Hematopoietic multipotent progenitor cell treated with erythropoietin and hydrocortisone succinate and interleukin-3 and kit ligand, for 17 days (in vitro differentiated cells): ENCODE measurements at places on chromosomes 7 and 10.

DNA sequence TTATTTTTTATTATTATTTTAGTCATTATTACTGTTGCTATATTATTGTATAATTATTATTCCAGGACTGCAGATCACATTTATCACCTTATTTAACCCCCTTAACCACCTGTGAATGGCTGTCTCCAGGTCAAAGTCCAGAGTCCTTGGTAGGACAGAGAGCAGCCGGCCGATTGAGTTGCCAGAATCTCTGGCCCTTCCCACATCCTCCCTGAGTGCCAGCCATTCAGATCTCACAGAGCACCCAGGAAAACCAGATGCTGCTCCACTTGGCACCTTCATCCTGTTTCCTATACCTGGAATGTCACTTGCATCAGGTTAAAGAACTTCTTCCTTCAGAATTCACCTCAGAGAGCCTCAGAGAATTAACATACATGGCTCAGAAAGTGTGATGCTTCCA is 101.1 kb downstream of the ELAPOR2 start:
- DNase-seq = no peak

DNA sequence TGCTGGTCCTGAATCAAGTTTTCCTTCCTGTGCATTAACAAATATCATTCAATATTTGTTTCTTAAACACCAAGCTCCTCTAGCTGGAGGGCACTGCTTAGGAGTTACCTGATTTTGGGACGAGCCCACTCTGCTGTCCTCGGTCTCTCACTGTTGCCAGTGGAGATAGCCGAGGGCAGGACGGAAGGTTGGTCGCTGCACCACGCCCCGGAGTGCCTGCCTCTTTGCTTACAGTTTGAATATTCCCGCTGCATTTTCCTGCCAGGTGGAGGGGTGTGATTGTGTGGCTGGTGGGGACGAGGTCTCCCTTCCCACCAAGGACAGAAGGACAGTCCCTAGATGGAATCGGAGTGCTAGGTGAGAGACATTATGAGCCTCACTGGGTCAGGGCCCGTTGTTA is 201.5 kb downstream of the DNAJB6 start:
- no peak for DNase-seq

- peak; percentile 77 for DNase-seq
Observed at GRCh38 chr10:97701438-97702069, 12.0 kb upstream of the MARVELD1 start.

DNA sequence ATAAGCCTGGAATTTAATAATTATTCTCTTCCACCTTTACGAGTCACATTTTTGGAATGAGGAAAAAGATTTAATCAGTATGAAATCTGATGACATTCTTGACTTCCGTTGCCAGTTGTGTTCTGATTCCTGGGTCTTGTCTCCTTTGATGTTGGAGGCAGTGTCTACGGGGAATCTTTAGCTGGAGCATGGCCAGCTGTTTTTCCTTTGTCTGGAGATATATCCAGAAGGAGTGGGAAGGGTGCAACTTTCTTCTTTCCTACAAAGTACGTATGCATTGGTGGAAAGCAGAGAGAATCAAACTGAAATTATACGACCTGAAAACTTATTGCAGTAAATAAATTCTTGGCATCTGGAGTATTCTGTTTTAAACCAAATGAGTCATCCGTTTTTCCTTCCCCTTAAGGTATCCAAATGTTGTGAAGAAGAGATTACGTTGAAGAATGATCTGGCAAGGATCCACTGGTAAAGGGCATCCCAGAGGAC is 6.9 kb upstream of the GNG11 start:
- no peak for DNase-seq

DNA sequence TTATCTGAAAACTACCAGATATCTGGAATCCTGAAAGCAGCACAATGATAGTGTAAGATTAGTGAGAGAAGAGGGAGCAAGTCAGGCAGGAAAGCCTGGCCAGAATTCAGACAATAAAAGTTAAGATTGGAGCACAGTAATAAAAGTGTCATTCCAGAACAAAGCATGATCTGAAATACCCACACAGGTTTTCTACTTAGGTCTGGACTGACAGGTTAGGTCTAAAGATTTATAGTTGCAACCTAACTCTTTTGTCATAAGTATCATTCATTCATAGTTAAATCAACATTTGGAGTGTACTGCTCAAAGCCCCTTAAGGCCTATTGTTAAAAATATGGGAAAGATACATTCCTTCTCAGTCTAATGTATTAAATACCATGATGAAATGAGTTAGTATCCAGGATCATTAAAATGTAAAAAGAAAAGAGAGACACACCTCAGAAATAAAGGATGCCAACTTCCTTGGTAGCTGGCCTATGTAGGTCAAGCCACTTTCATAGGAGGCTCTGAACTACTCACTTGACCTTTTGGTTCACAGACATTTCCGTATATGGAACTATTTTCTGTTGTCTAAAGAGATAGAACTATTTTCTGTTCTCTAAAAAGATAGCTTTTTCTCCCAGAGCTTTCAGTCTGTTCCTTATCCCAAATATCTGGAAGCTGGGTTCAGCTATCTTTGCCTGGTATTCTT is 105.2 kb downstream of the FAS start:
- DNase-seq = no peak

- DNase-seq = peak; percentile 57
Observed at GRCh38 chr7:73738220-73738611, 386 bp downstream of the ABHD11 start.

GRCh38 chr7:99340659-99341058 is 15.0 kb downstream of the ARPC1A start:
- DNase-seq = no peak

- DNase-seq = no peak
Observed at GRCh38 chr10:59741048-59741447, 12.2 kb downstream of the MRLN start.

DNA sequence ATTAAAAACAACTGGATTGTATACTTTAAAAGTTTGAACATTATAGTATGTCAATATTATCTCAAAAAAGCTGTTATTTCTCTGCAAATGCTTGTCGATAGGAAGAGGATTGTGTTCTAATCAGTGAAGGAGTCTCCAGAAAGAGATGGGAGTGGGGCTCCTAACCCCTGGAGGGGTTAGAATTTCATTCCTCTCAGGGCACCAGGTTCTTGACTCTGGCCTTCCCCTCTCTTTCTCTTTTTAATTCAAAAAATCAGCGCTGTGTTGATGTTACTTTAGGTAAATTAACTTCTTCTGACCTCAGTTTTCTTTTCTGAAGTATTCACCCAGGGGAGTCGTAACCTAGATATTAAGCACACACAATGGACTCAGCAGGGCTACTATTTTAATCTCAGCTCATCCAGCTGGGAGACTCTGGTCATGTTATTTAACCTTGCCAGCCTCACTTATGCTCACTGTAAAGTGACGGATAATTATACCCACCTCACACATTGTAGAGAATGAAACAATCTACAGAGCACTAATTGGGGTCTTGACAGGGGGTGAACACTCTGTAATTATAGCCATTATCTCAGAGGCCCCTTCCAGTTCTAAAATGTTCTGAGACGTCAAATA is 59.4 kb downstream of the GCC1 start:
- DNase-seq = no peak

- DNase-seq = no peak
Observed at GRCh38 chr7:130394421-130395195, 14.3 kb downstream of the CPA1 start.

DNA sequence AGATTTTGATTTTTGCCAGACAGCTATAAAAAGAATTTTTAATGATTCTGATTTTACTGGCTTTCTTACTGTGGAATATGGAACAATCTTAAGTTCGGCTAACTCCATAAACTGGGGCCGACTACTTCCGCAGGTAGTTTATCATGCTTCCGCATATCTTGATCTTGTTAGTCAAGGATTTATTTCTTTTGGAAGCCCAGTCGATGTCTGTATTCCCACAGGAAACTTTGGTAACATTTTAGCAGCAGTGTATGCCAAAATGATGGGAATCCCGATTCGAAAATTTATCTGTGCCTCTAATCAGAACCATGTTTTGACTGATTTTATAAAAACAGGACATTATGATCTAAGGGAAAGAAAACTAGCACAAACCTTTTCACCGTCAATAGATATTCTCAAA is 8.1 kb downstream of the THNSL1 start:
- DNase-seq = no peak

DNA sequence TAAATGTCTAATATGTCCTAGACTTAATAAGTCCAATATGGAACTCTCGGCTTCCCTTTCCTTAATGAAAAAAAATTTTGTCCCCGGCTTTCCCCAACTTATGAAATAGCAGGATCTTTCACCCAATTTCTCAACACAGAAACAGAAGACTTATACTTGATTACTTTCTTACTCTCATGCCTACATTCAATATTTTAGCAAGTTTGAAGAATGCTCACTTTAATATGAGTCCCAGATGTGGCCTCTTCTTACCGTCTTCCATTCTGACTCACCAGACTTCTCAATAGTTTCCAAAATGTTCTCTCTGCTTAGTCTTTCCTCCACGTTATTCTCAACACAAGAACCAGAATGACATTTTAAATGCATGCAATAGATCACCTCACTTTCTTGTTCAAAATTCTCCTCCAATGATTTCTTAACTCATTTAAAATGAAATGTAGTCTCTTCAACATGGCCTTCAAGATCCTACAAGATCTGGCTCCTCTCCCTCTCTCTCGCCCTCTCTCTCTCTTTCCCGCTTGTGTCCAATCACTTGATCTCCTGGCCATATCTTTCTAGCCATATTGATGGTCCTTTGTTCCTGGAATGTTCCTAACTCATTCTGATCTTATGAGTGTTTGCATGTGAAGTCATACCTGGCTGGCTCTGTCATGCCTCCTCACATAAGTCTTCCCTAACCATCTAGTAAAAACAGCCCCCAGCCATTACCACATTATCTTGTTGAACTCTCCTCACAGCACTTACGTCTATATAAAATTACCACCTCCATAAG is 119.7 kb upstream of the FAM3C start:
- DNase-seq = no peak

DNA sequence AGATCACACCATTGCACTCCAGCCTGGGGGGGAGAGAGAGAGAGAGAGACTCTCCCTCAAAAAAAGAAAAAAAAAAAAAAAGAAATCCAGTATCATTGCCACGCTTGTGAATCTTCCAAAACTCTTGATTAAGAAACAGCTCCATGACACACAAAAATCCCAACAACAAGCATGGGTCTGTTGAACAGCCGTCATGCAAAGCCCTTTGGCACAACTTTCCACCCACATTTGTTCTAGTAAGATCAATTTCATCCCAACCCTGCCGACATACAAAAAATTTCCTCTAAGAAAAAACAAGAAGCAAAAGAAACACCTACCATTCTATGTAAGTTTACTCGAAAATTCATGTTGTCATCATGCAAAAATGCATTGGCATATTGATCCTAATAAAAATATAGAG is 62.8 kb downstream of the ARMH3 start:
- DNase-seq = no peak

GRCh38 chr10:63197344-63198092 is 64.4 kb downstream of the NRBF2 start:
- no peak for DNase-seq

DNA sequence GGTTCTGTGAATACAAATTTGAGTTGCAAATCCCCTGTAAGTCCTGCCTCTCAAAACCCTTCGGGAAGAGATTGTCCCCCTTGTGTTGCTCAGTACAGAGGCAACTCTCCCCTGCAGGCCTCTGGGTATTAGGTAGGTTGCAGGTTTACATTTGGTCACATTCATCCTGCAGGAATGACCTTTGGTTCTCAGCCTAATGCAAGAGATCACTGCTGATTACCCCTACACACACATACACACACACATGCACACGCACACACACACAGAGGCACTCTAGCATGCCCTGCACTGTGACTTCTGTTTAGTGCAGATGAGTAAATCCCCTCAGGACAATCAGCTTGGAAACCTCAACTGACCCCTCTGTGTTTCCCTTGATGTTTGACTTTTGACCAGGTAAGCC is 69.2 kb downstream of the C10orf67 start:
- no peak for DNase-seq

GRCh38 chr10:74373059-74373458 is 222.0 kb downstream of the ADK start:
- no peak for DNase-seq

DNA sequence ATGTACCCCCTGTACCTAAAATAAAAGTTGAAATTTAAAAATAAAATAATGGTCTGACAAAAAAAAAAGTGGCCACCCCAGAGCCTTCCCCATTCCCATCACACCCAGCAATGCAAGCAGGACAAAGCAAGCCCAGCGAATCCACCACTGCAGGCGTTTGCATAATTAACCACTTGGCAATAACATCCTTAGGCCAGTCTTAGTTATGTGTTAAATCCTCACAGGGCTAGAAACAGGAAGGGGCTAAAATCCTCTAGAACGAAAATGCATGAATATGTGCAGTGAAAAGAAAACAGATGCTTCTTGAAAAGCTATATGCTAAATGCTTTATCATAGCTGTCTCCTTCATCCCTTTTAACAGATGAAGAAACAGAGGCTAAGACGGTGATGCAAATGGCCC is 229.7 kb downstream of the GRID1 start:
- no peak for DNase-seq

DNA sequence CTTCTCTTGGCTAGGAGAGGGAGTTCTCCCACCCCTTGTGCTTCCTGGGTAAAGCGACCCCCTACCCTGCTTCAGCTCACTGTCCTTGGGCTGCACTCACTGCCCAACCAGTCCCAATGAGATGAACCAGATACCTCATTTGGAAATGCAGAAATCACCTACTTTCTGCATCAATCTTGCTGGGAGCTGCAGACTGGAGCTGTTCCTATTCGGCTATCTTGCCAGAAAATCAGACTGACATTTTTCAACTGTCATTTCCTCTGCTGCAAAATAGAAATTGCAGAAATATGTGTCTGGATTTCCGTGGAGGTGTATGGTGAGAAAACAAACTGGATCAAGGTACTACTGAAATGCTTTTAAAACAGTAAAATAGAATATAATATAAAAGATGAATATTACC is 43.0 kb upstream of the CYP2C18 start:
- no peak for DNase-seq

DNA sequence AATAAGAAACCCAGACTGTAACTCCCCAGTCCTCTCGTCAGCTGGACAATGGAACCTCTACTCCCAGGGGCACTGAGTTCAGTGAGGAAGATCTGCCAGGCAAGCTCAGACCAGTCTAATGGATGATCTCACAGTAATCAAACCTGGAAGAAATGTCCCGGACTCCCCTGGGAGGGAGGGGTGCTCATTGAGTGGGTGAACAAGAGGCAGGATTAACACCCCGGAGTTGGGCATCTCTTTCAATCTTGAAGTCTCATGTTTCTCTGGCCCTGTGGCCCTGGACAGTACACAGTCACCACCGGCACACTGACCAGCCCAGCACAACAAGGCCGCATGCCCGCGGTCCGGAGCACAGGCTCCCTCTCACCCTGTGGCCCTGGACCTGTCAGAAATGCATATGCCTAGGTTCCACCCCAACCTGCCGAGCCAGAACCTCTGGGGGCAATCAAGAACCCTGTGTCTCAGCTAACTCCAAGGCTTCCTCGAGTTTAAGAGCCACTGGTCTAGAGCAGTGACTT is 27.8 kb downstream of the CXCL12 start:
- DNase-seq = no peak

GRCh38 chr10:80211786-80212185 is 6.4 kb upstream of the ANXA11 start:
- no peak for DNase-seq

GRCh38 chr7:15168489-15168888 is 265.9 kb upstream of the DGKB start:
- DNase-seq = no peak
